Stomach (tissue), 19 donors: ENCODE measurements at places on chromosomes 6 and 20. TPM values are rescaled to one million over a fixed set of nuclear protein-coding genes. Genes with fewer than 3 reads are reported as not detected.

DNA sequence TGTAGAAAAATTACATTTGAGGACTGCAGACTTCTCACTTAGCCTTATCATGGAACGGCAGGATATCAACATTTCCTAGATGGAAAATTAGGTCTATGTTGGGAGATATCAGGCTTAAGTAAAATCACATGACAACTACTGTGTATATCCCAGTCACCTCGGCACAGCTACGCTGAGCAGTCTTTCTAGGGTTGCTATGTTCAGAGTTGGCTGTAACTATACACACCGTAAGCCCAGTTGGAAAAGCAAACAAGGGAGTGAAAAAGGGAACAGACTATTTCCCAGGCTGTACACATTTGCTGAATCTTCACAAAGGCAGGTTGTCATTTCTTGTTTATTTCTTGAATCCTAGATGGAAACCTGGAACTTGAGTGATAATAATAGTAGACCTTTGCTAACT is 80.7 kb upstream of the PTPRK start:
- DNase-seq: peak; percentile 41

The PNRC1 gene
- 134 TPM for total RNA-seq

DNA sequence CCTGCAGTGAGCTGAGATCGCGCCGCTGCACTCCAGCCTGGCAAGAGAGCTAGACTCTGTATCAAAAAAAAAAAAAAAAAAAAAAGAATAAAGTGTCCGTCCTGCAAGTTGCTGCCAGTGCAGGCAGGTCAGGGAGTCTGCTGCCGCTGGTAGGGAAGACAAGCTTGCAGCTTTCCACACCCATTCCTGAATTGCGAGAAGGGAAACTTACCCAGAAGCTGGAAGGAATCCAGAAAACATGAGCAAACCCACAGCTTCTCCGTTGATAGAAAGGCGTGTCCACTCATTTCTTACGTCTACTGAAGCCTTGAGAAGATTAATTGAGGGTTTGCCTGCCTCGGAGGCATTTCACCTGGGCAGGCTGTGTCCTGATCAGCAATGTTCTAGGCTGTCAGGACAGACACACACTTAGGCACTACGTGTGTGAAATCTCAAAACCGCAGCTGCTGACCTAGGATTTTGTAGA is 61.6 kb upstream of the DSP start:
- DNase-seq: peak; percentile 50

DNA sequence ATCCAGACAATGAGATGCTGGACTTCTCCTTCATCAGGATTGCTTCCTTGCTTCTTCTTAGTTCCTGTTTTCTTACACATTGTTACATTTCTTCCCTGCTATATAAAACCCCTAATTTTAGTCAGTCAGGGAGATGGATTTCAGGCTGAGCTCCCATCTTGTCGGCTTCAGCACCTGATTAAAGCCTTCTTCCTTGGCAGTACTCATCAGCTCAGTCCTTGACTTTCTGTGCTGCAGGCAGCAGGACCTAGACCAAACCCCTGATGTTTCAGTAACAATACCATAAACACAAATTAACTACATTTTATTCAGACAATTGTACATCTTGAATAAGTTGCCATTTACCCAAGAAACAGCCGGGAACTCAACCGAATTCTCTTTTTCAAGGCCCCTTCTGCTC is 156.4 kb upstream of the RREB1 start:
- no peak for DNase-seq

GRCh38 chr20:4671015-4671414 is 50.7 kb upstream of the PRND start:
- no peak for DNase-seq

The NR2E1 gene
- total RNA-seq: not detected

- DNase-seq: no peak
These were observed 51.6 kb upstream of the FAM83D start for GRCh38 chr20:38874460-38875174.

DNA sequence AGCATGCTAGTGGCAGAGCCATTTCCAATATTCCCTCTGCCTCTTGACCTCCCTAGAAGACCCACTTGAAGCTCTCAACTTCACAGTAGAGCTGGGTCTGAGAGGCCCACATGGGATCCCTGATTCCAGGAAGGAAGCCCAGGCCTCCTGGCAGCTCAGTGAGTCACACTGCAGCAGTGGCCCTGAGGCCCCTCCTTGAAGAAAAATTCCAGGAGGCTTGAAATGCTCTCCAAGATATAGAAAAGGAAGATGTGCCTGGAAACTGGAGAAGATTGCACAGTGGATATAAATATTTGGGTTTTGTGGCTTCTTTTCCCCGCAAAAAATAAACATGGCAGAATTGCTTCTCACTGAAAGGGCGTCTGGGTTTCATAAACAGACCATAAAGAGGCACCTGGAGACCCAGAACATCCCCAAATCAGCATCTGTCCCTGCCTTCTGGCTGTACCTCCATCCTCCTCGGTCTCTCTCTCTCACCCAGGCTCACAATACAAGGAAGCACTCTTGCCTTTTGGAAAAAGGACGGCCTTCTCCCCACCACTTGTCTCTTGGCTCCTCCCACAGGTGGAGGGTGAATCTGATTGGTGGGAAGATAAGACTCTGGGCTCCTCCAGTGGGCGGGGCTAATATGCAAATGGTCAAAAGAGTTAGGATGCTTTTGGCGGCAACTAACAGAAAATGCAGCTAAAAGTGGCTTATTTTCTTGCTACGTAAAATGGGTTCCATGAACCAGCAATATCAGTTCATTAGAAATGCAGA is 200.0 kb upstream of the SULF2 start:
- DNase-seq: peak; percentile 54

The MCCD1 gene
- total RNA-seq: not detected

DNA sequence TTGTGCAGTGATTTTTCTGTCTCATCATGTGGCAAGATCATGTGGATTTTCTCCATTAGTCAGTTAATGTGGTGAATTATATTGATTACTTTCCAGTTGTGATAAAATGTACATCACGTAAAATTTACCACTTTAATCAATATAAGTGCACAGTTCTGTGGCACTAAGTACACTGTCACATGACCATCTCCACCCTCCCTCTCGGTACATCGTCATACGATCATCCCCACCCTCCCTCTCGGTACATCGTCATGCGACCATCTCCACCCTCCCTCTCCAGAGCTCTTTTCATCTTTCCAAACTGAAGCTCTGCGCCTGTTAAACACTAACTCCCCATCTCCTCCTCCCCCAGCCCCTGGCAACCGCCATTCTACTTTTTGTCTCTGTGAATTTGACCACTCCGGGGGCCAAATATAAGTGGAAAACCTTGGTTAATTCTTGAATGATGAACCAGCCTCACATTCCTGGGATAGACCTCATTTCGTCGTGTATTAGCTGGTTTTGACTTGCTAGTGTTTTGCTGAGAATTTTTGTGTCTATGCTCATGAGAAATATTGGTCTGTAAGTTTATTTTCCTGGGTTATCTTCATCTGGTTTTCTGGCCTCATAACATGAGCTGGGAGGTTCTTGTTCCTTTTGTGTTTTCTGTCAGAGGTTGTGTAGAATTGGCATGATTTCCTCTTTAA is 10.8 kb downstream of the NTSR1 start:
- DNase-seq: no peak

The KPNA5 gene
- 3.3 TPM for total RNA-seq

DNA sequence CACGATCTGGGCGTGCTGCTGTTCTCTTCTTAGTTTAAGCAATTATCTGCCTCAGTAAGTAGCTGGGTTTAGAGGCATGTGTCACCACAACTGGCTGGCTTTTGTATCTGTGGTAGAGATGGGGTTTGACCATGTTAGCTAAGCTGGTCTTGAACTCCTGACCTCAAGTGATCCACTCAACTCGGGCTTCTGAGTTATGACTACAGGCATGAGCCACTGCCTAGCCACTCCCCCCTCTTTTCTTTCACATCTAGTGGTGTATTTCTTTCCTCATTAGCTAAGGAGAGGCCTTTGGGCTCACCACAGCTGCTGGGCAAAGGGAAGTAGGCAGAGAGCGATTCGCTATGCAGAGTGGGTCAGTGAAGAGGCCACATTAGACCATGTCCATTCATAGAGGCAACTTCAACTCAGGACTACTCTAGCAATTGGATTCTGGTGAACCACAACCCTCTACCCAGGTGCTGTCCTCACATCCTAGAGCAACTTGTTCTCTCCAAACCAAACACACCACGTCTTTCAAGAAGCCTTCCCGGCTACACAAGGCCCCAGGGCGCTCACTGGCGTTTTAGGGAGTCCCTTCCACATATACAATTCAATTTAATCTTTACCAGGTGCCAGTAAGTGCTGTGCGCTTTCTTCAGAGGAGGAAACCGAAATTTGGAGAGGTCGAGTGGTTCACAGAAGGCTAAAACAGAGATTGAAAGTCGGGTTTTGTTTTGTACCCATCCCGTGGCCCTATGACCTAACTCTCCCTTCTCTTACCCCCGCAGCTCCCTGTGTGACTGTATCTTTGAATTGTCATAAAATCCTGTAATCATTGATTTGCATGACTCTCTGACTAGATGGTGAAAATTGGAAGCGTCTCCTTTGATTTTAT is 26.5 kb upstream of the GFOD1 start:
- DNase-seq: no peak

The EPB41L1 gene
- 40.6 TPM for total RNA-seq

DNA sequence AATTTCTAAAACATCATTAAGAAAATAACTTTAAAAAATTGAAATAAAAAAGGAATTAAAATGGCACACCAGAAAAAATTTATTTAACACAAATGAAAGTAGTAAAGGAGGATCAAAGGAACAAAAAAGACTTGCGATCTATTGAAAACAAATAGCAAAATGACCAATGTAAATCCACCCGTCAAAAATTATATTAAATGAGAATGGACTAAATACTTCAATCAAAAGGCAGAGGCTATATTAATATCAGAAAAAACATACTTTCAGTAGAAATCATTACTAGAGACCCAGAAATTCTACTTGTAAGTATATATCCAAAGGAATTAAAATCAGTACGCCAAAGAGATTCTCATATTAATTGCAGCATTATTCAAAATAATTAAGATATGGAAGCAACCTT is 293.1 kb upstream of the SOX4 start:
- no peak for DNase-seq

The OOEP gene
- total RNA-seq: not detected

GRCh38 chr6:80550281-80550680 is 443.8 kb downstream of the BCKDHB start:
- DNase-seq: peak; percentile 26

GRCh38 chr20:32972181-32973076 is 31.8 kb downstream of the SUN5 start:
- no peak for DNase-seq

DNA sequence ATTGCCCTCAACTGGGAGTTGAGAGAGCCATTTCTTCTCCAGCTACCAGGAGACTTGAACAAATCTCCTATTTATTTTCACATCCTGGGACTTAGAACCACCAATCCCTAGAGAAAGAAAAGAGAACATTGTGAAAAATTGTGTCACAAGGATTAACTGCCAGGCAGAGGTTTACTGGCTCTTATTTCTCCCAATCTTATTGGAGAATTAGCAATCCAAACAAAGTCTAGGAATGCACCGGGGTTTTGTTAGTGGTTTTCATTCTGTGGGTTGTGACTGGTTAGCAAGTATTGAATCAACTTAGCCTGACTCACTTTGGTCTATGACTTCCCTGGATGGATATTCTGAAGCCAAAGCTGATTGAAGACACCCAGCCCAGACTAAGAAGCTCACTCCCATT is 21.2 kb upstream of the ENPP5 start:
- DNase-seq: no peak

The FGD2 gene
- total RNA-seq: 34.5 TPM

The RNF182 gene
- total RNA-seq: not detected

The NRSN1 gene
- 1.1 TPM for total RNA-seq

DNA sequence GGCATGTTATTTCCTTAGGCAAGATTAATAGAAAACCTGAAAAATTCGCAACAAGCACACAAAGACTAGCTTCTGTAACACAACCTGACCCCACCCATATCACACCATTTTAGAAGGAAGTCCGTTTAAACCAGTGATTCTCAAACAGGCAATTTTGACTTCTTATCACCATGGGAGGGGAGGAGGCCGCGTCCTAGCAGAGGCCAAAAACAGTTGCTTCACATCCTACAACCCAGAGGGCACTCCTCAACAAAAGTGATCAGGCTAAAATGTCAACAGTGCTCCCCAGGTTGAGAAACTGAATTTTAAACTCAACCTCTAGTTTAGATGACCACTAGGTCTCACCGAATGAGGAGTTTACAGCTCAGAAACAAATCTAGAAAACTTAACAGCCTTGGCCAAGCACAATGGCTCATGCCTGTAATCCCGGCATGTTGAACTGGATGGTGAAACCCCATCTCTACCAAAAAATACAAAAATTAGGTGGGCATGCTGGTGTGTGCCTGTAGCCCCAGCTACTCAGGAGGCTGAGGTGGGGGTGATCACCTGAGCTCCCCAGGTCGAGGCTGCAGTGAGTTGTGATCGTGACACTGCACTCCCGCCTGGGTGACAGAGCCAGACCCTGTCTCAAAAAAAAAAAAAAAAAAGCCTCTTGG is 3.4 kb downstream of the SNX5 start:
- no peak for DNase-seq

The HCRTR2 gene
- total RNA-seq: not detected

- DNase-seq: no peak
These were observed 73.4 kb downstream of the PRDM1 start for GRCh38 chr6:106159531-106159940.

The HECA gene
- 37.5 TPM for total RNA-seq

The OR2B6 gene
- not detected for total RNA-seq

DNA sequence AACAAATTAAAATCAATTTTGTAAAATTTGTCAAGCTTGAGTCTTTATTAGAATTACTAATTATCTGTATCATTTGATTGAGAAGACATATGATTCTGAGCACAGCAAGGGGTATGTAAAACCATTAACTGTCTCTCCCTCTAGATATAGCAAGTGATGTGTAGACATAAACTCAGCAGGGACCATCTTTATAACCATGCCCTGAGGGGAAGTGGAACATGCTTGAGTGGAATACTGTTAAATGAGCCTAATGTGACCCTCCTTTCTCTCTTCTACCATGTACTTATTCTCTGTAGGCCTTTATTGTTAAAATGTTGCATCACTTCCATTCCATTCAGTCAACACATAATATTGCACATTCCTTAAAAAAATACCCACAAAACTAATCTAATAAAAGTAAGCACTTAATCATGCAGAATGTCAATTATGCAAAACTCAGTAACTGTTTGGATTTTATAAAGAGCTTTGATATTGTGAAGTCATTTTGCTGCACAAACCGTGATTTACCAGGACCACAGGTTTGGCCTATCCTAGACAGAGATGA is 896.6 kb upstream of the MANEA start:
- no peak for DNase-seq
